ENCODE measurements at places on chromosomes 7 and 10. TPM values are rescaled to one million over a fixed set of nuclear protein-coding genes. Genes with fewer than 3 reads are reported as not detected.

Gene GHRHR
- total RNA-seq: not detected

Gene PNLIPRP2
- not detected for total RNA-seq

Gene LLCFC1
- total RNA-seq: not detected

Gene KCNH2
- not detected for total RNA-seq

Gene FANK1
- total RNA-seq: 8.5 TPM

Gene CALML5
- not detected for total RNA-seq

Gene HOXA4
- 0.72 TPM for total RNA-seq

Gene PPP1R17
- total RNA-seq: not detected

- DNase-seq: no peak
Observed at GRCh38 chr7:72674394-72674793, 153.6 kb downstream of the TYW1B start.

- peak; percentile 66 for DNase-seq
Observed at GRCh38 chr7:16670021-16670420, 24.0 kb downstream of the BZW2 start.

- DNase-seq: peak; percentile 98
Observed at GRCh38 chr7:74083928-74084721, 521 bp downstream of the LIMK1 start.

DNA sequence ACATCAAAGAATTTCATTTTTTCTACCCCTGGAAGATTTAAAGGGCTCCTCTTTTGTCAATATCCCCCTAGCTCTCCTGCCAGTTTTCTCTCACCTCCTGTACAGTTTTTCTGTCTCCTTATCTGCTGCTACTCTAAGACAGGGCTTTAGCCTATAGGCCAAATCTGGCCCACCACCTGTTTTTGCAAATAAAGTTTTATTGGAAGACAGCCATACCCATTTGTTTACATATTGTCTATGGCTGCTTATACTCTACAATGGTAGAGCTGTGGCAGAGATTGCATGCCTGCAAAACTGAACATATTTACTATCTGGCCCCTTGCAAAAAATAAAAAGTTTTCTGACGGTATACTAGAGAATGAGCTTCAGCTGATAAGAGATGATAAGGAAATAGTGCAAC, 37.4 kb upstream of the GARS1 start:
- DNase-seq: no peak

DNA sequence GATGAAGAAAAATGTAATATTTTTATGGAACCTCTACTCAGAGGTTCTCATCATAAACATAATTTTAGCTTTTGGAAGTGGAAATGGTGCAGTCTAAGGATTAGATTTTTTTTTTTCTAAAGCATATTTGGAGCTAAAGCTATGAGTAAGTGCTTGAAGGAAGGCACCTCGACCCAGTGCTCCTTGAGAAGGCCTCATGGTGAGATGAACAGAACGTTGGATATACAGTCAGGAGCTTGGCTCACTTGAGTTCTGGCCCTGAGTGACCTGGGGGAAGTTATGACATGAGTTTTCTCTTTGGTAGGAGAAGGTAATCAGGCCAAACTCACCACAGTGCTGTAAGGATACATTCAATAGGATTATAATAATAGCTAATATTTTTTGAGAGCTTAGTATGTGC, 163.3 kb downstream of the JCAD start:
- peak; percentile 1 for DNase-seq

DNA sequence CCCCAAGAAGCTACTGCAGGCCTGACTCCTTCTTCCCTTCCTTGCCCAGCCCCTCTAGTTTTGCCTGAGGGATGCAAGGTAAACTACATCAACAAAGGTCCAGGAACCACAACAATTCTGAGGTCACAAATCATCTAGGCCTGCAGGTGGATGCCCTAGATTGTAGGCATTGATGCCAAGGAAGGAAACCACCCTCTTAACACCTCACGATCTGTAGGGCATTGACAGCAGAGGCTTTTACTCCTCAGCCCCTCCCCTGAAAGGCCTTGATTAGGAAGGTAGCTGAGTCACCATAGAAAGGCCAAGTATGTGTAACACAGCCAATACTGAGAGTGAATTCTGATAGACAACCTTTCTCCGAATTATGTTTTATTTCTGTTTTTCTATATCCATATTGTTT, 46.7 kb upstream of the FAM3C start:
- DNase-seq: no peak

DNA sequence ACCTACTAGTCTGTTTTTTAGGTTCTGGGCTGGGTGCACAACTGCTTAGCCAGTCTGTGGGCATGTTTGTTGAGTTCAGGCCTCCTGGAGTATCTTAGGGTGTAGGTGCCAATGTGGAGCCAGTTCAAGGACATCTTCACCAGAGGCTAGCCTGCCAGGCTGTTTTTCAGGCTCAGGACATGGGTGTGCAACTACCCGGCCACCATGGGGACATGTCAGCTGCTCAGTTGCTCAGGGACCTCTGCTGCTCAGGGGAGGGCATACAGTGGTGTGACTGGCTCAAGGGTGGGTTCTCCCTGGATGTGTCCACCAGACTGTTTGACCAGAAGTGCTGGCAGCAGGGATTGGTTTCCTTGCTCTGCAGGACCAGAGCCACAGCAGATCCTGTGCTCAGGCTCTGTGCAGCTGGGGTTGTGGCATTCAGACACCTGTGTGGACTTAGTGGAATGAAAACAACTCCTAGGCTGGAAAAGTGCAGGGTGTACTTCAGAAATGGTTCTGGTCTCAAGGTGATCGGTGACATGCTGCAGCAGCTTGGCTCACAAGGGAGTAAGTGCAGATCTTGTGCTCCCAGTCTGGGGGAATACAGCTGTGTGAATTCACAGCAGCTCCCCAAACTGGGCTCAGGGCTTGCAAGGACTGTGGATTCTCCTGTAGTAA, 44.8 kb downstream of the PALS2 start:
- DNase-seq: no peak

DNA sequence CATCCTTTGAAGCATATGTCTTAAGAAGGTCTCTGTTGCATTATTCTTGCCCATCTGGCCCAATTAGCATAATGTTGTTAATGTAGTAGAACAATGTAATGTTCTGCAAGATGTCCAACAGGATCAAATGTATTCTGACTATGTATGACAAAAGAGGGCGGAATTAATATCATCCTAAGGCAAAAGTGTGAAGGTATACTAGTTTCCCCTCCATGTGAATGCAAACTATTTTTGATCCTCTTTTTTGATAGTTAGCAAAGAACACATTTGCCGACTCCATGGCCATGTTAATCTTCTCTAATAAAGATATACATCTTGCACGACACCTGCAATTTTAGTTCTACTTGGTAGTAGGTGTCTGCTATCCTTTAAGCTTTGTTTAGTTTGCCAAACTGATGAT, 157.6 kb downstream of the ATRNL1 start:
- no peak for DNase-seq

DNA sequence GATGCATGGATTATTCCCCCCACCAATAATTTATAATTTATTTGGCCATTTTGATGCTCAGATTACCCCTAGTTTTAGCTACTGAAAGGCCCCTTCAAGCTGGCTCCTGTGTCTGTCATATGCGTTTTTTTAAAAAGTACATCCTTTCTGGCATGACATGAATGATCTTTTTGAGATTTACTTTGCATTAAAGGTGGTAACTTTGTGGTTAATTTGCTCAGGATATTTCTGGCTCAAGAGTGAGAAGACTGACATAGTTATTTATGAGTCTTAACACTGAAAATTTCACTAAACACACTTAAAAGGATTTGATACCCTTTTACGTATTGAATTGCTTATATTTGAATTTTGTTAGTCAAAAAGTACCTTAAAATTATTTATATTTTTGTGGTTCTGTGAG, 5.4 kb downstream of the SMC3 start:
- DNase-seq: no peak

DNA sequence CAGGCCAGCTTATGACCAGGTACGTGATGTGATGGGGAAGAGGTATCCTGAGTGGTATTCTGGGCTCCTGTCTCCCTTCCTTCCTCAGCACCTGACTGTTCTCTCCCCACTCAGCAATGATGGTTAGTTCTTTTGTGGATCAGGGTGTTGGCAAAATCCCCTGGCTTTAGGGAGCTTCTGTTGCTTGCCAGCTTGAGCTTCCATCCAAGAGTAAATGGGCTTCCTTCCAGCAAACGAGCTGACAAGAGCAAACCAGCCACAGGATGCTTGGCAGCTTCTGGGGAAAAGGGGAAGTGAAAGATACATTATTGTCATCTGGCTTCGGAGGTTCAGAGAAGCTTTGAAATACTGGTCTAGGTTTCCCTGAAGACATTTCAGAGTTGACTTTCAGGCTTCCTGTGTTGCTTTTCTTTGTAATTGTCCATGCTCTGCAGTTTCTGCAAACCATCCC, 5.2 kb downstream of the DUSP5 start:
- peak; percentile 89 for DNase-seq

- DNase-seq: no peak
Observed at GRCh38 chr10:98367604-98368451, 47.2 kb downstream of the PYROXD2 start.

- DNase-seq: no peak
Observed at GRCh38 chr10:85986777-85987176, 379.8 kb downstream of the GRID1 start.

GRCh38 chr7:64045301-64046040, at the start of gene ZNF727:
TSS of gene ZNF727 (plus strand) at chr7:64045434. CDS start at chr7:64045622, 188 bp downstream.
- DNase-seq: no peak

GRCh38 chr7:130695840-130696239, 9.5 kb upstream of the TSGA13 start:
- DNase-seq: peak; percentile 58

- DNase-seq: no peak
Observed at GRCh38 chr7:87877366-87878040, 1.2 kb downstream of the DBF4 start.

GRCh38 chr7:6350433-6351058, 78.1 kb upstream of the CYTH3 start:
- DNase-seq: peak; percentile 19

DNA sequence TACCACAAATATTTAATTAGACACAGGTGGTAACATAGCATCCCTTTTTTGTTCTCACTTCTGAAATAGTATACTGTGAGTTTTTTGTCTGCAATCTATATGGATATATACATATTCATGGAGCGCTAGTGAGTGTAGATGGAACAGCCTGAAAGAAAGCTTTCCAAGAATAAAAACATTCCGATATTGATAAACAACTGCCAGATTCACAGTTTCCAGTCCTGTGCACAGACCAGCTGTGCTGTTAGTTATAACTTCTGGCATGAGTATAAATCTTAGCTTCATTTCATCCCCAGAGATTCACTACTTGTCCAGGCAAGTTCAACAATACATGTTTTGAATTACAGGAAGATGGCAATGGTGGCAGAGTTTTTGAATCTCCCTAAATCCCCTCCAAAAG, 467.1 kb upstream of the STEAP1 start:
- DNase-seq: no peak

DNA sequence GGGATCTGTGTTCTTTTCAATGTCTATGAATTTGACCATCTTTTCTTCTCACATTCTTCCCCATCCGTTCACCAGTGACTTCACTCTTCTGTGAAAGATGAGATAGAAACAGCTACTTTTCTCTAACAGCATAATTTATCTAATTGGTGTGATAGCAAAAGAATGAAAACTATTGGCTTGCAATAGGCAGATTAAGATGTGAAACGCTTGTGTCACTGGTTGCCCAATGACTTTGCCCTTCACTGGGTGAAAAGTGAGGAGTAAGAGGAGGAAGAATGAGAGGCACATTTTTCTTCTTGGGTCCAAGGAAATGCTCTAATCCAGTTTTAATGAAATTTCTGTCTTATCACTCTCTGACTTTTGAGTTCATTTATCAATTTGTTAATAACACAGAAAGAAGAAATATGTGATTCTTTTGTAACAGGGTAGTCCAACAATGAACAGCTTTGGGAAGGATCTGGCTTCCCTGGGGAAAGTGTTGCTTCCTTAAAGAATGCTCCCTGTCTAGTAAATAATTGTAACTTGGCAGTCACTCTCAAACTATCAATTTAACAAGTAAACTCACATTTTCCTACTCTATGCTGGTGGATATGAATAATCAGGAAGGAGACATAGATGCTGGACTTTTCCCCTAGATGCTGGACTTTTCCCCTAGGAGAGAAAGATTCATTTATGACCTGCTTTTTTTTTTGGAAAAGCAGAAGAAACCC, 35.1 kb downstream of the BET1 start:
- no peak for DNase-seq

DNA sequence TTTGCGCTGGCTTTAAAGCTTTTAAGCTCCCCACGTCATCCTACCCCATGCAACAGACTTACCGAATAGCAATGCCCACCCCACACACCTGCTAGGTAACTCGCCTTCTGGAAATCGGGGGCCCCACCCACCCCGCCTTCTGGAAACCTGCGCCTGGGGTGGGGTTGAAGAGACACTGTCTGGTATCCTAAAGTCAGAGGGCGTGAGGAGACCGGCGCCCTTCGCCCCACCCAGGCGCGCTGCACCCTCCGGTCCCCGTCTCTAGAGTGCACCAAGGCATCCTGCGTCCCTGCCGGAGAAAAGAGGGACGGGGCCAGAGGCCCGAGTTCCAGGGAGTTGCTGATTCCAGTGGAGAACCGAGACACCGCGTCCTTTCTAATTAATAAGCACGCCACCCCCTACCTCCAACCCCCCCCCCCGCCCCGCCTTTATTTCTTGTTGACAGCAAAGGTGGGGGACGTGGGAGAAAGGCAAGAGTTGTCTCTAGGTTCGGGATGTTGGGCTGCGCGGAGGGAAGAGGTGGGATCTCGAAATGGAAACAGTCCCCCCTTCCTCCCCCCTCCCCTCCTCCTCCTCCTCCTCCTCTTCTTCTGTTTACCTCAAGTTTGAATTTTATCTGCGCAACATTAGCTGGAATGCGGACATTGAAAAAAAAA, 220.9 kb upstream of the MKLN1 start:
- DNase-seq: peak; percentile 90

DNA sequence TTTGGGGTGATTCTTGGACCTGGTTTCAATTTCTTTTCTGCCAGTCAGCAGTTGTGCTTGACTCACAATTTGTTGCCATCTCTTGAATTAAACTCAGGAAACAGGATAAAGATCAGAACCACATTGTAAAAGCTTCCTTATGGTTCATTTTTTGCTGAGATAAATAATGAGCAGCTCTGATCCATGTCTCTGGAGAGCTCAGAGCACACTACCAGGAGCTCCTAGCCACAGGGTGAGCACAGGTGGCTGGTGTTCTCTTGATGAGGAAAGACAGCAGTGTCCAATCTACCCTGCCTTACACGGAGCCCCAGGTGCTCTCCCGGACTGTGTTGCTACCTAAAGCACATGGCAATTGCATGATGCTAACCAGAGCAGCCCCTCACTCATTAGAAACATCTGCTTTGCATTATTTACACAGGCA, 17.2 kb upstream of the FAM170B start:
- no peak for DNase-seq

GRCh38 chr10:78784546-78784945, 284.2 kb upstream of the ZMIZ1 start:
- DNase-seq: no peak

GRCh38 chr7:874031-874749, 2.2 kb upstream of the GET4 start:
- no peak for DNase-seq

Data from osteoblast (primary cell).